Hepatocyte (in vitro differentiated cells): ENCODE measurements at places on chromosomes 3 and 15. TPM values are rescaled to one million over a fixed set of nuclear protein-coding genes. Genes with fewer than 3 reads are reported as not detected.

- peak; percentile 51 for DNase-seq
Measured at GRCh38 chr15:78047761-78048627, 29.5 kb downstream of the TBC1D2B start.

GRCh38 chr15:60017538-60018520 is 13.7 kb downstream of the FOXB1 start:
- DNase-seq = no peak

- DNase-seq = no peak
Measured at GRCh38 chr3:23330568-23330967, 127.4 kb downstream of the UBE2E2 start.

DNA sequence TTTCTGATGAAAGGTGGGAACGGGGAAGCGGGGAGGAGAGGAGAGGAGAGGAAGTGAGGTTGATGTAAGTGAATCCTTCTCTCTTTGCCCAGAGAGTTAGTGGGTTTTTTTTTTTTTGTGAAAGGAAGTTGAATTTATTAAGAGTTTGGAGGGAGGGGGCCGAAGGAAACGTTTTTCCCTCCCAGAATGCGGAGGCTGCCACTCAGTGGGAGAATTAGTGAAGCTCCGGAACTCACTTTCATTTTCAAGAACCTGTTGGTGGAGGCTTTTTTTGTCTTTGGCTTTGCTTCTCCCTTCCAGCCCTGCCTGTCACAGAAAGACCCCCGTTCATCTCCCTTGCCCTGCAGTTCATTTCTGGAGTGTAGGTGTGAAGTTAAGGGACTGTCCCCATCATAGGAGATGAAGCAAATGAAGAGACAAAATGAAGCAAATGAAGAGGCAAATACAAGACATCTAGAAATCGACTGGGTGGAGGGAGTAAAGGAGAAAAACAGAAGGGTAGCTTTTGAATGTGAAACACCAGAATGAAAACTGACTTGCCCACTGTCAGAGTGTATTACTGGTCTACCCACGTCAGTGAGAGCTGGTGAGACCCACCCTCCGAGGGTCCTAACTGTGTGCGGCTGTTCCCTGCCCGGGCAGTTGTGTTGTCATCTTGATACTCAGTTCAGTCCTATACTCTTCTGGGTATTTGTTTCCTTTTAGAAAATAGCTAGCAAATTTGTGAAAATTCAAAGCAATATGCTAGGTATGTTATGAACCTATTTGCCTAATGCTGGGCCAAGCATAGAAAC is 91.5 kb downstream of the ITPR1 start:
- no peak for DNase-seq

DNA sequence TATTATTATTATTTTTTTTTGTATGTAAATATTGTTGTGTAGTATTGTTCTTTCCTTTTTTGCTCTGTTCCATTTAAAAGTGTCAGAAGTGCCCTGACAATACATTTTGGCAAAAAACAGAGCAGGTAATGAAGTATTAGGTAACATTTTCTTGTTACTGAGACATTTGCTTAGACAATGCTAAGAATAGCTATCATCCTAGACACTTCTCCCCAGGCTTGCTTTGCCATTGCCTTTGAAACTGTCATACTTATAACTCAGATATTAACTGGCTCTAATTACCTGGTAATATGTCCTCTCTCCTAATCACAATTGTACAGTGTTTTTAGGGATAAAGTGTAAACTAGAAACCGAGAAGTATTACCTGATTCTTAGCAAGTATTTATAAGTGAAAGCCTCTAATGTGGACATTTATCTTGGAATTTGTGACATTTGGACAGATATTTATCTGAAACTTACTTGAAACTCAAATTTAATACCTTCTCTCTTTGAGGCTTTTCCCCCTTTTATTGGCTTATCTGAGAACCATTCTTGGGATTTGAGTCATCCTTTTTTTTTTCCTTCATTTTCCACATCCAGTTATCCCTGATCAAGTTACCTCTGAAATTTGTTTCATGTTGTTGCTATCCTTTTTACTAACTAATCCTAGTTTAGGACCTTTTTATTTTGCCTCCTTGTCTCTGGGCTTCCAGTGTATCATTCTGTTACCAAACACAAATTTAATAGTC is 13.1 kb downstream of the ARIH1 start:
- no peak for DNase-seq

- no peak for DNase-seq
Measured at GRCh38 chr3:118974356-118975097, 60.1 kb downstream of the IGSF11 start.

GRCh38 chr3:177729956-177730681 is 532.8 kb upstream of the TBL1XR1 start:
- DNase-seq = no peak

DNA sequence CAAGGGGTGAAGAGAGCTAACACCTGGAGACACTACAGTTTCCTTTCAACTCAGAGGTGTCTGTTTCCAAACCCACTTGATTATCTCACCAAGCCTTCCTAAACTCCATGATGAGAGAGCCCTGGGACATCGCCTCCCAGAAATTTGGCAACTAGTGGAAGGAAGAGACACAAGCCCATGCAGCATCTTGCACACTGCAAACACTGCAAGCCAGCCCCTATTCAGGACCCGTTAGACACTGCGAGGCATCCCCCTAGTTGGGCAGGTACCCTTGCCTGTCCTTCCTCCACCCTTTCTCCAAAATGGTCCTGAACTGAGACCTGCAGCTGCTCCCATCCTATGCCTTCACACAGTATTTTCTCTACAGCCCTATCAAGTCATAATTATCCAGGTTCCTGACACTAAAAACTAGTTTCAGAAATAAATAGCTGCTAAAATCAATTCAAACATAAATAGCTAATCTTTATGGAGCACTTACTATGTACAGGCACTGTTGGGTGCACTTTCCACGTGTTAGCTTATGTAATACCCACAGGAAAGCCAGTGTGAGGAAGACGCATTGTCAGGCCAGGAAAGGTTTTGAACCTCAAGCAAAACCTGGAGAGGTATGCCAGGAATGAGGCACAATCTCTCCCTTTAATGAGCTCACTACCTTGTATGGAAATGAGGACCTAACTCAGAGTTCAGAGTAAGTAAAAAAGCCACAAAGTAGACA is 2.8 kb downstream of the MAGI1 start:
- DNase-seq = peak; percentile 30

GRCh38 chr3:39383045-39383880 is at the start of gene SLC25A38:
TSS of gene SLC25A38 (plus strand) at chr3:39383370. CDS start at chr3:39383725, 355 bp downstream.
- DNase-seq = peak; percentile 94

- no peak for DNase-seq
Measured at GRCh38 chr15:74403991-74404563, 29.7 kb downstream of the SEMA7A start.

DNA sequence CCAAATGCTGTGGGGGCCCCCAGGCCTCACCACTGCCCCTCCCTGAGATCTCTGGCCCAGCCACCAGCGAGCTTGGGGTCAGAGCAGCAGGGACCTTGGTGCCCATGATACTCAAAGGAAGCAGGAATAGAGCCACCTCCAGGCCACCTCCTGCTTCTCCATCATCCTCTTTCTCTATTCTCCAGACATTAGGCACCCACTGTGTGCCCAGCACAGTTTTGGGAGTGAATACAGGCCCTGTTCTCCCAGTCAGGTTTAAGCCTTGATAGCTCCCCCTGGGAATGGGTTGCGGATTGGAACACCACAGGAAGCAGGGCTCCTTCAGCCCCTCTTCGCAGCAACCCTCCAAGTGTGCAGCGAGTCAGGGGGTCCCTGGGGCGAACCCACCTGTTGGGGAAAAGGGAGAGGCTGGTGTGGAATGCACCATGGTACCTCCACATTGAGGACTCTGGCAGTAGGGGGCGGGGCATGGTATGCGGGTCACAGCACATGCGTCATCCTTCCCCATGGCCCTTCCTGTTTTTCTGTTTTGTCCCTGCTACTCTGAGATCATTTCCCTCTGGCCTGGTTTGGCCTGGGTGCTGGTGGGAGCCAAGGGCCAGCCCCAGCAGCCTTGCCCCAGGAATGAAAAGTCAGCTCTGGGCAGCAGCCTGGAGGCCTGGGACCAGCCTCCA is 14.2 kb upstream of the SEMA3B start:
- DNase-seq = no peak

- peak; percentile 21 for DNase-seq
Measured at GRCh38 chr3:113241292-113242095, 30.1 kb downstream of the BOC start.

DNA sequence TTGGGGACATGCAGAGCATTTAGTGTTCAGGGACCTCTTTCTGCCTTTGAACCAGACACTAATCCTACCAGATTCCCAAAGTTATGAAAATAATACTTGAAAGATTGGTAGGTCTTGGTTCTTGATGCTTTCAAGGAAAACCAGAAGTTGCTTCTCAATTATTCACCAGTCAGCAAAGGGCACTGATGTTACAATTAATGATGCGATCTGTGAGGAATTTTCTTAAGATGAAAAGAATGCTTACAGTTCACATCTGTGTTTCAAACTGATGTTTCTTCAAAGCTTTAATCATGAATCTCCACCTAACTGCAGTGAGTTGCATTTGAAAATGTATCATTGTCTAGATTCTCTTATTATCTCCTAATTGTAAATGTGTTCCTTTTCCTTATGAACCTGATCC is 161.0 kb downstream of the NAALADL2 start:
- no peak for DNase-seq

DNA sequence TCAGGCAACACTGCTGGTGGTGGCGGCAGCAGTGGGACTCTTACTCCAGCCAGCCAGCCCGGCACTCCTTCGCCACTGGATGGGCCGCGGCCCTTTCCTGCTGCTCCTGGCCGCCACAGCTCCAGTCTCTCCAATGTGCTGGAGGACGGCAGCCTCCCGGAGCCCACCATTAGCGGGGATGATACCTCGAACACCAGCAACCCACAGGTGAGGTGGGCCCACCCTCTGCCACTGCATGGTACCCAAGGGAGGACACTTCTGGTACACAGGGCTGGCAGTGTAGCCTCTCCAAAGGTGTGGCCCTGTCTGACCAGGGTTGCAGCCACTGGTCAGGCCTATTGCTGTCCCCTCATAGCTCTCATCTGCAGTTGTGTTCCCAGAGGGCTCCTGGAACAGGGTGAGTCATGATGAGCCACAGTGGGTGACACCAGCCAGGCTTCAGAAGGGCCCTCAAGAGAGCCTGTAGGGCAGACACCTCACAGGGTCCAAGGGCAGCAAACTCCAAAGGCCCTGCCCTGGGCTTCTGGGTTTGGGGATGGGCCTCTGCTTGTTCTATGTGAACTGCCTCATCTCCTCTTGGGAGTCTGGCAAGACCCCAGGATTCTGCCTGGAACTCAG is 20.8 kb downstream of the NBEAL2 start:
- DNase-seq = no peak

- no peak for DNase-seq
Measured at GRCh38 chr3:14439501-14440167, 37.2 kb downstream of the SLC6A6 start.

- DNase-seq = no peak
Measured at GRCh38 chr3:13207975-13208705, 134.9 kb upstream of the IQSEC1 start.

Gene TMEM212
- polyA plus RNA-seq = not detected in 2 replicates

Gene LRRC3B
- polyA plus RNA-seq = 1.2 and 1.7 TPM in 2 replicates

Gene ESYT3
- polyA plus RNA-seq = 0.47 TPM in 1 of 2 replicates, not detected in the other

Gene SNUPN
- polyA plus RNA-seq = 28.8 and 33.2 TPM in 2 replicates
